ENCODE measurements at places on chromosomes 16 and 17. TPM values are rescaled to one million over a fixed set of nuclear protein-coding genes. Genes with fewer than 3 reads are reported as not detected.

- no peak for DNase-seq
Measured at GRCh38 chr16:30003670-30004423, 7.0 kb downstream of the DOC2A start.

DNA sequence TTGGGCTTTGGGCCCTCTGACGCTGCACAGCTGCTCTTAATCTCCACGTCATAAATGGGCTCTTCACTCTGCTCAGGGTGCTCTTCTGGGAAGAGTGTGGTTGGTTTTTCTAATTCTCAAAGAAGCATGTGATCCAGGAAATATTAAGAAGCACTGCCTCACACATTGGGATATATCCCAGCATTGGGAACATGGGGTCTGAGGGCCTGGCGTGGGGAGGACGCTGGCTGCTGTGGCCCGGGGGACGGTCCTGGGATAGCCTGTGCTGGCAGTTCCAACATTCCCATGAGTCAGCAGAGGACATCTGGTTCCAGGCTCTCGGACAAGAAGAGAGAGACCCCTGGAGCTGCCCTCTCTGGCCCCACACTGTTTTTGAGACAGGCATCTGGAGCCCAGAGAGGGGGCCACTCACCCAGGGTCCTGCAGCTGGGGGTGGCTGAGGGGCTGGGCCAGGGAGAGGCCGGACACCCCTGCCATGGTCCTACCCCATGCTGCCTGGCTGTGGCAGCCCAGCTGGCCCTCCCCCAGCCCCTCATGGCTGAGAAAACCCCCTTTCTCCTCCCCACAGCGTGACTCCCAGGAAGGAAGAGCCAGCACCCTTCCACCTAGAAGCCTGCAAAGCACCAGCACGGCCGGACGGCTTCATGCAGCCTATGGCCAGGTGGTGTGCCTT lies 58.8 kb downstream of the NT5M start:
- peak; percentile 33 for DNase-seq

DNA sequence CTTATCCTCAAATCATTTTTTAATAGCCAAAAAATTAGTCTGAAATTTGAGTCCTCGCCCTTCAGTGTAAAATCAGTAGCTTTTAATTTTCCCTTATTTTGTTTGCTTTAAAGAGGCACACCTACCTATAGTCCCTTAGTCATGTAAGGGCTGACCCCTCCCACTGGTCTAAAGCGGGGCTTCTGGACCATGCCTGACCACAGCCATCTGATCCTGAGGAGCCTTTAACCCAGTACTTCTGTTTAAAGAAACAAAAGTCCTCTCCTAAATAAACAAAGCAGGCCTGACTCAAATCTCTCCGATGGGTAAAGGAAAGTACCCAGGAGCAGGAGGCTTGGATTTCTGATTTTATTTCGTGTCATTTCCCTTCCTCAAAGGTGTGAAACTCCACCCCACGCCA lies 92.0 kb upstream of the CCL2 start:
- no peak for DNase-seq

GJC1 gene
- total RNA-seq: 0.18 TPM

All from right lobe of liver (tissue), 6 donors.